ENCODE measurements at places on chromosomes 1 and 21.

GRCh38 chr1:196573226-196573625 is 35.0 kb downstream of the KCNT2 start:
- no peak for DNase-seq

GRCh38 chr1:30868833-30869435 is 39.6 kb downstream of the SDC3 start:
- no peak for DNase-seq

- DNase-seq: no peak
Observed at GRCh38 chr1:25914074-25914995, 8.1 kb upstream of the STMN1 start.

- DNase-seq: no peak
Observed at GRCh38 chr1:50735443-50735842, 224.6 kb downstream of the FAF1 start.

DNA sequence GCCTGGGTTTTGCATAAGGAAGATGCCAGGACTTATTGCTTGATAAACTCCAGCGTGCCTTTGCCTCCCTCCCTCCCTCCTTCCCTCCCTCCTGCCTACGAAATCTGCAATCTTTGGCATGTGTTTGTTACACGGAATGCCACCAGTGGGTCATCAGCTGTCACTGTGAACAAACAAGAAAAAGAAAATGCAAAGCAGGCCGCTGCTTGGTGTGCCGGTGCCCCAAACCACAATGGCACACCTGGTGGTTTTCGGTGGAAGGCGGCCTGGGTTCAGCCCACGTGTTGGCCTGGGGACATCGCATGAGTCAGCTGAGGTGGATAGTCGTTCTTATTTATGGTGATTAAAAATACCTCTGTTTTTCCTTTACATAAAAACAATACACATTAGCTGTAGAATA is 16.3 kb upstream of the IFNLR1 start:
- DNase-seq: no peak

GRCh38 chr21:15151385-15152103 is 86.7 kb upstream of the NRIP1 start:
- no peak for DNase-seq

DNA sequence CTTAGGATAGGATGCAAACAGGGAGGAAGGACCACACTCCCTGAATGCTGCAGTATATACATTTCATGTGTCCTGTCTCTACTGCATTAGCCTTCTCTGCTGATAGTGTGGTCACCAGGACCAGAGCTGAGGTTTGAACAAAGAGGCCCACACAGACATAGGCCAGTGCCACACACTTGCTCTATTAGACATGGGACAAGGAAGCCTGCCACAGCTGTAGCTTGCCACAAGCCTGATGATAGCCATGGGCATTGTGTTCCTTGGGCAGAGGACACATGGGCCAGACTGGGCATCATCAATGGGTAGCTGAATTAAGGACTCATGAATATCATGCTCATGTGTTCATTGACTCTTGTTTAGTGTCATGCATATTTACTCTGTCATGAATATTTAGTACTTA is 10.4 kb downstream of the CAMSAP2 start:
- DNase-seq: peak; percentile 70

DNA sequence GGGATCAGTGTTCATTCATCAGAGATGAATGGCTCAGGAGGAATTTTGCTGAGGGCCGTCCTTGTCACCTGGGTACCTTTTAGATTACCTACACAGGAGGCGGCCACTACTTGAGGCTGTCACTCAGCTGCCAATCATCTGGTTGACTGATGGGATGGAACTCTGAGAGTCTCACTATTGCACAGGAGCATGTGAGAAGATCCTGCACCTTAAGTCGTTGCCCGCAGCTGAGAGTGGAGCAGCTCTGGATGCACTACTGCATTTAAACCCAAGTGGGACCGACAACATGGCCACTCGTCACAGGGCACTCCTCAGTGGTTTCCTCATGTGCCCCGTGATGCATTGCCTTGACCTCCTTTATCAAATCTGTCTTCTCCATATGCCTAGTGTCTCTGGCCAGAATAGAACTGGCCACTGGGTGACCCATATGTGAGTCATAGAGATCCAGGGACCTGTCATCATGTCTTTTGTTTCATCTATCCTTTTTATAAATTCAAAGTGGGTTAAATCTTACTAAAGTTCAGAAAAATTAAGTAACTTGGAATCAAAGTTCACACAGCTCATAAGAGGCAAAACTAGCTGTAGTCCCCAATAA is 165.5 kb downstream of the ZSCAN20 start:
- no peak for DNase-seq

- DNase-seq: no peak
Observed at GRCh38 chr1:236351875-236352573, 42.1 kb upstream of the EDARADD start.

- no peak for DNase-seq
Observed at GRCh38 chr1:81142099-81142826, 658.5 kb upstream of the ADGRL2 start.

DNA sequence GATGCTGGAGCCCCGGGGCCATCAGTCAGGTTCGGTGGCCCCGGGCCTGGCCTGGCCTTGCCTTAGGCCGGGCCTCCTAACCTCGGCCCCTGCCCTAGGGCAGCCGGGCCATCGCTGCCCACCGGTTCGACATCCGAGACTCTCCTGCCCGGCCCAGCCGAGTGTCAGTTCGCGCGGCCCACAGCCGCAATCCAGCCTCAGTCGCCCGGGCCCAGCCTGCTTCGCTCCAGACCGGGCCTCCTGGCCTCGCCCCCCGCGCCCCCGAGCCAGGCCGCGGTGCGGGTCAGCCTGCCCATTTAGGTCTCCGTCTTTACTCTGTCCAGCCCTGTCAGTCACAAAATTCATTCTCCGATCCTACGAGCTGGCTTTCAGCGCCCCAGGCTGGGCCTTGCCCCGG is 777 bp downstream of the LRRC41 start:
- DNase-seq: peak; percentile 37

All from putamen (tissue), 1 donor.